Dermis blood vessel endothelial cell (primary cell): ENCODE measurements at places on chromosomes 12 and 14. TPM values are rescaled to one million over a fixed set of nuclear protein-coding genes. Genes with fewer than 3 reads are reported as not detected.

The STAC3 gene
- total RNA-seq = 0.65 TPM in 1 of 2 replicates, not detected in the other

The GALNT9 gene
- total RNA-seq = 0.14 and 0.17 TPM in 2 replicates

The RIN3 gene
- 7.7 and 11.1 TPM in 2 replicates for total RNA-seq

The TMEM116 gene
- 3.1 and 5.1 TPM in 2 replicates for total RNA-seq

The KANSL2 gene
- 55.8 and 63.0 TPM in 2 replicates for total RNA-seq
